Tongue (tissue), 3 donors: ENCODE measurements at places on chromosomes 6 and 20. TPM values are rescaled to one million over a fixed set of nuclear protein-coding genes. Genes with fewer than 3 reads are reported as not detected.

- peak; percentile 89 for DNase-seq
Measured at GRCh38 chr6:5025911-5026819, 22.3 kb upstream of the RPP40 start.

DNA sequence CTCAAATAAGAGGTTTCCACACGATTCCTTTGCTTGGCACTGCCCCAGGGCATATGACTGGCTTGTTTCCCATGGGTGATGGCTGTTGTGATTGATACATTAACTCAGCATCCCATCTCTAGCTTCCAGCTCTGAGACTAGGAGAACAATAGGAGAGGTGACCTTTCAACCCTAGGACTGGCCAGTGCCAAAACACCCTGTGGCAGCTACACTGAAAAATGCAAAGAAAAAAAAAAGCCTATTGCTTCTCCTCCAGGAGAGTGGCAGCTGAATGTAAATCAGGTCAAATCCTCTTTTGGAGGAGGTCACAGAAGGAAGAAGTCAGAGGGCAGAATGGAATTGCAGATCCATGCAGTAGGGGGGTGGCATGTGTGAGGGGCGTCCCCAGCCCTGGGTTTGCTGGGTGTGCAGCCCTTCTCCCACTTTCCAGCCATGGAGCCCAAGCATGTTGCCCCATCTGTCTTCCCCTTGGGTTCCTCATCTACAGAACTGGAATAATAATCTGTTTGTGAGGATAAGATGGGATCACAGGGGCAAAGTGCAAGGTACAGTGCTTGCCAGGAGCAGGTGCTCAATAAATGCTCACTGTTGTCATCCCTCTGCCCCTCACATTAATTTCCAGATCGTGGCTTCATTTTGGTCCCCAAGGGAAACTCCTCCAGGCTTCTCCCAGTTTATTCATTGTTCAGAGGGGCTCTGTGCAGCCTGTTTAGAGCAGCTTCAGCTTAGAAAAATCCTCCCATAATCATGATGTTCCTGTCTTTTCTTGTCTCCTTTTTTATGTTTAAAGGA is 245.0 kb upstream of the RIN2 start:
- DNase-seq = no peak

- DNase-seq = no peak
Measured at GRCh38 chr6:64299176-64299575, 663.6 kb downstream of the PHF3 start.

- DNase-seq = no peak
Measured at GRCh38 chr6:119497988-119498727, 148.6 kb upstream of the MAN1A1 start.

GRCh38 chr6:142816031-142816430 is 128.9 kb downstream of the HIVEP2 start:
- DNase-seq = no peak

DNA sequence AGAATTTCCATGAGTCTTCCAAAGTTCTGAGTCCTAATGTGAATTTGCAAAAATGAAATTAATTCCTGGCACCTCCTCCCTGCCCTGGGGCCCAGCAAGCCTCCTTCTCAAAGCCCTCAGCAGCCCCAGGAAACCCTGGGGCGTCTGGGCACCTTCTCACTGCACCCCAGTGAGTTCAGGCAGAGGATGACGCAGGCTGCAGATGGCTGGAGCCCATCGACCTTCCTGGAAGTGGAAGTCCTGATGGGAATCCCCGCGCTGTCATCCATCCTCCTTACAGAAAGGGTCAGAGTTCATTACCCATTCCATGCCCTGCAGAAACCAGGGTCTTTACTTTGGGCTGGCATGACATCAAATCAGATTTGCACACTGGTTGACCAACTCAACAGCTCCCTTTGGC is 31.6 kb downstream of the DLL1 start:
- DNase-seq = no peak

- peak; percentile 41 for DNase-seq
Measured at GRCh38 chr6:121305957-121306607, 28.2 kb downstream of the TBC1D32 start.

- no peak for DNase-seq
Measured at GRCh38 chr20:35630636-35631035, 15.0 kb downstream of the SPAG4 start.

VSTM2L gene
- 0.82 TPM for total RNA-seq

GSTA1 gene
- total RNA-seq = 1.6 TPM
